AG04450 (cell line): ENCODE measurements at places on chromosomes 7 and 10.

GRCh38 chr10:126336801-126337200 is 51.5 kb downstream of the ADAM12 start:
- DNase-seq = no peak

DNA sequence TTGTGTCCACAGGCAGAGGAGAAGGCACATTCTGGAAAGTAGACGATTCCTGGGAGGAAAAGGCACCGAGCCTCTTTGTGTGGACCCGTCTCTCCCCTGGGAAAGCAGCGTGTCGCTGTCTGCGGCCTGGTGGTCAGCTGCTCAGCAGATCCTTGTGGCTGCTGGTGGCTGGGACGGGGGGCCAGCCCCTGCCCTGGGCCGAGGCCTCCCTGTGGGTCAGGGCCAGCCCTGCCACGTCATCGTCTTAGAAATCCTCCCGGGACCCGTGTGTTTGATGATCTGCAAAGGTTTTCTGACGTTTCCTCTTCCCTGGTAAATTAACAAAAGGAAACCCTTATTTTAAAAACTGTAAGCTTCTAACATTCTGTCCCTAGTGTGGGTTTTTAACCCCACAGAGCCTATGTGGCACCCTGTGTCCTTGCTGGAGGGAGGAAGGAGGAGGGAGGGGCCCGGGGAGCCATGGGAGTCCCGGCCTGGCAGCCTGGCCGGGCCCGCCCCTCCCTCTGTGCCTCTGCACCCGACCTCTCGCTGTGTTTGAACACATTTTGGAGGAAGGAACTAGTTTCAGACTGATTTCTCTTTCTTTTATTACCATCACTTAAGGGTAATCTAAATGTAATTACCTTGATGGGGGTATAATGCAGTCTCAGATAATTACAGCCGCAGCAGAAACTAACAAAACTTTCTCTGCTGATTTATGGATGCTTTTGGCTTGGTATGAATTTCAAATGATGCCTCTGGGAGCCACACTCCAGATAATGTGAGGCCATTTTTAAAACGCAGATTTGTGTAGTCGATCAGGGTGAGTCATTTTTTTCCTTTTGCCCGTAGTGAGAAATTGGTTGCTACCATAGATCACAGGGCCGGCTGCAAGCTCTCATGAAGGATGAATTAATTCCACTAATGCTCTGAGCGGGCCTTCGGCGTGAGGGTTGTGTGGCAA is 85.5 kb downstream of the NKX6-2 start:
- no peak for DNase-seq

DNA sequence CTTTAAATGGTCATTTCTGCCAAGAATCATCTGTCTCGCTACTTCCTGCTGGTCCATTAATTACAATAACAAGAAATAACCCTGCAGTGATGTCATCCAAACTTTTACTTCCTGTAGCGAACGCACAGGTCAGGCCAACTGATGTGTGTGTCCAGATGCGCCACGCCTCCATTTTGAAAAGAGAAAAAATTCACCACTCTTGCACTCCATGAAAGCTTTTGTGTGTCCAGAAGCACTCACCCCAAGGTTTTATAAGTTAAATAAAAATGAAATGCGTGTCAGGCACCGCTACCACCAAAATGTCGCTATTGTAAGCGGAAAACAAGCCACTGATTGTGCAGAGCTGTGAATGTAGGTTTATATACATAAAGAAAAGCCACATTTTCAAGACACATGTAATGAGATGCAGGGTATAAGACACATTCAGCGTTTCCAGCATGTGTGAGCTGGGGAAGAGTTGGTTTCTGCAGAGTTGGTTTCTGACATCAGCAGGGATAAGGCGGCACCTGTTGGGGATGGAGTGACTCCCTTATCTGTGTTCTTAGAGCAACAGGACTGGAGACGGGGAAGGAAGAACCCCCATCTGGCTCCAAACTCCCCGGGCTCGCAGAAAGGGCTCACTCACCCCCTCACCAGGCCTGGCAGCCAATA is 83.3 kb downstream of the CTBP2 start:
- no peak for DNase-seq

DNA sequence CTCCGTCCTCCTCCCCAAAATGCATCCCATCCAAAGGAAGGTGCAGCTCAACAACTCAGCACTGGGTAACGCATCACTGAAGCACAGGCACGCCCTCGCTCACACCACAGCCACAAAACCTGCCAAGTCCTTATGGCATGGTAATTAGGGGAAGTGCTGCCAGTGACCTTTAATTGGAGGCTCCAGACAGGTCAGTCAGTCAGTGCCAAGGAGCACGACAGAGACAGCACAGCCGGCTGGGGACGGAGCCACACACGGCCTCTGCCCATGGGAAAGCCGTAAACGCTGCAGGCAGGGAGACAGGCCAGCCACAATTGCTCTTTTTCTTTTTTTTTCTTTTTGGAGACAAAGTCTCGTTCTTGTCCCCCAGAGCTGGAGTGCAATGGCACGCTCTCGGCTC is 146.5 kb downstream of the MAD1L1 start:
- no peak for DNase-seq

- DNase-seq = no peak
Measured at GRCh38 chr10:96235326-96236089, 35.9 kb downstream of the BLNK start.

DNA sequence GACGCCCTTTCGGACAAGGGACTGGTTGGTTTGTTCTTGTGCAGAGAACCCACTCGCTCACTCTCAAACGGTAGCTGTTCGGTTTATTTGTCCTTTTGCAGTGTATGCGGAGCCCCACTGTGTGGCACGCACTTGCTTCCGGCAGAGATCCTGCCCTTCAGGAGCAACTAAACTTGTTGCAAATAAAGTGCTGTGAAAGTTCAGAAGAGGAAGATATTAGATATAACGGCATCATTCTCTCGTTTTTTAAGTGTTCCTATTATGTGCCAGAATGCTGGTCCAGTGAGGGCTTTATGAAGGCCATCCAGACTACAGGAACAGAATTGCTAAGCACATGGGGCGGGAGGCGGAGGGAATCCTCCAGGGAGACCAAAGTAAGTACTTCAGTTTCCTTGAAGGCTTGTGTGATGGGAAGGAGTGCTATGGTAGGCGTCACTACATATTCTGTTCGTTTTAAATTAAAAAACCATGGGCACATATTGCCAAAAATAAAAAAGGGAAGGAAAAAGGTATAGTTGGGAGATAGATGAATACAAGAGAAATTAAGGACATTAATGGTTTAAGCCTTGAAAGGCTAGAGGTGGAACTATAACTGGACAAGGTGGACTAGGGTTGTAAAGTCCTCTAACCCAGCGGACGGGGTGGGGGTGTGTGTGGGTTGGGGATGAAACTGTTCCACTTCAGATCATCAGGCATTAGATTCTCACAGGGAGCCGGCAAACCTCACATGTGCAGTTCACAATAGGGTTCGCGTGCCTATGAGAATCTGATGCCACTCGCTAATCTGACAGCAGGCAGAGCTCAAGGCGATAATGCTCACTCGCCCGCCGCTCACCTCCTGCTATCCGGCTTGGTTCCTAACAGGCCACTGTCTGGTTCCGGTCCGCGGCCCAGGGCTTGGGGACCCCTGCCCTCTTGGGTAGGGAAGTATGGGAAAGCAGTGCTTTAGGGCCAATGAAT is 704 bp upstream of the ERLIN1 start:
- DNase-seq = no peak

DNA sequence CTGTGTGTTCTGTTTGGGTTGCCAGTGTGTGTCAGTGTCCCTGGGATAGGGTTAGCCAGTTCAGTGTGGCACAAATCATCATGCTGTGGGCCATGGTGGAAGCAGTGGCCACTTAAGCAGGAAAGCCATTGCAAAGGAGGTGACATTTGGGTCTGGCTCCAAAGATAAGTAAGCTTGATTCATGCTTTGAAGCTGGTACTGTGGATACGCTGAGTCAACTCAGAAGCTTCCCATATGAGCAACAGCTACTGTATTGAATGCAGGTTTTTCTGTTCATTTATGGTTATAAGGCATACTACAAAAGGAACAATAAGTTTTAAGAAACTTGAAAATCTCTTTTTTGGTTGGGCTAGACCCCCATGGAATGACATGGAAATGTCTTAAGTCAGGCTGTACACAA is 143.1 kb downstream of the BMPER start:
- no peak for DNase-seq

DNA sequence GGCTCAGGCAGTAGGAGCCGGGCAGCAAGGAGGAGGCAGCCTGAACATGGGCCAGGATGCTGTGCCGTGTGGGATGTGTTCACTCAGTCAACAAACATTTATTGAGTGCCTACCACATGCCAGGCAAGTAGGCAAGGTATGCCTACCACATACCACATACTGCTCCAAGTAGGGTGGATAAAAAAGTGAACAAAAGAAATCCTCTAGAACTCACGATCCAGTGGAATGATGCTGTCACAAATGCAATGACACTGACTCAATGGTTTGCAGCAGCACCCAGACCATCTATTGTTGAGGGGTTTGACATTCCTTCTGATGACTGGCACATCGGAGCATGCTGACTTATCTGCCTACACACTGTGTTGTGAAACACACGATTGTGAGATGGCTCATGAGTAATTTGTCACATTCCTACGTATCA is 413.5 kb downstream of the NRG3 start:
- no peak for DNase-seq

DNA sequence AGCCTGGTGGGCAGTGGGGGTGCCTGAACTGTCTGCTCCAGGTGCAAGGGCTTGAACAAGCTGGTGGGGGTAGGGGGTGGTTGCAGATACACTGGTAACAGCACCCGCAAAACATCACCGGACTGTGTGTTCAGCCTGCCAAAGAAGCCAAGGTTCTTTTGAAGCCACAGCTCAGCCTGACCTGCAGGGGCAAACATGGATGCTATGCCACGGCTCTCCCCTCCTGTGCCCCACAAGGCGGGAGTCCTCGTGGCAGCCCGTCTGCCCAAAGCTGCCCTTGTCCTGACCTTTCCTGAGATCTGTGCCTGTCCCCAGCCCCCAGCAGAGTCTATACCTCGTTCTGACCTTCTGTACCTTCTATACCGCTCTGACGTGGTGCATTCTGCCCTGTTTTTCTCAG is 285.7 kb downstream of the GLRX3 start:
- no peak for DNase-seq

GRCh38 chr10:14253711-14254110 is 77.0 kb downstream of the FRMD4A start:
- DNase-seq = no peak

DNA sequence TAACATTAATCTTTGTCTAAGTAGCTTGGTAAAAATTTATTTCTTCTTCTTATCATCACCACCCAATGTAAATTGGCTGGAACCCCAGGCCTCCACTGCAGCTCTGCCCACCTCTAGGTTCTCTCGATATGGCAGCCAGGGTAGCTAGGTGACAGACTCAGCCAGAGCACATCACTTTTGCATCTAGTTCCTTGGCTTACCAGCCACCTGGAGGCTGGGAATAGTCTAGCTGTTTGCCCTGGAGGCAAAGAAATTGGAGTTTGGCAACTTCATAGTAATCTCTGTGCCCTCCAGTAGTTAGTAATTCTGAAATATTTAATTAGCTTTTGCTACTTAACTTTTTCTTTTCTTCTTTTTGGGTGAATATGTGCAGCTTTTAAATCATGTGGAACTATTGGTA is 9.4 kb downstream of the IFRD1 start:
- DNase-seq = no peak

- DNase-seq = no peak
Measured at GRCh38 chr7:149330914-149331567, 69.0 kb downstream of the ZNF783 start.

DNA sequence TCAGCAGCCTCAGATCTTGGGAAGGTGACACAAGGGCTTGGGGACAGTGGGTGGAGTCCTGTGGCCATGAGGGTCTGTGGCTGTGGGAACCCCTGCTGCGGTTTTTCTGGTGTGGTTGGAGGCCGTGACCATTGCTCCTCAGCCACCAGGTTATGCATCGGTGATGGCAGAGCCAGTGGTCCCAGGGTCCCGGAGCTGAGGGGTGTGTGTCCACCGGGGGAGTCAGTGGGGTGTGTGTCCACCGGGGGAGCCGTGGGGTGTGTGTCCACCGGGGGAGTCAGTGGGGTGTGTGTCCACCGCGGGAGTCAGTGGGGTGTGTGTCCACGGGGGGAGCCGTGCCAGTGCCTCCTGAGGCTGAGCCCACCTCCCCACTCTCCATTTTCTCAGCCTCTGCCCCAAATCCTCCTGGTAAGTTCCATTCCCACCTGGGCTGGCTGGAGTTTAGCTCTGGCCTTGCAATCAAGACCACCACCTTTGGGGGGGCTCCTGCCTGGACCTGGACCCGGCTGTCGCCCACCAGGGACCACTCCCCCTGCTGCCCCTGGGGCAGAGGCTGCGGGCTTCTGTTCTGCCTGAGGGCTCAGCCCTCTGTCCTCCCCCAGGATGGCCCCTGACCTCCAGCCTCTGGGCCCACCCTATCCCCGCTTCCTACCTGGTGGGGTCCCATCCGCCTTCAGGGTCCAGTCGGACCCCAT is 143.5 kb downstream of the ELFN1 start:
- DNase-seq = no peak

DNA sequence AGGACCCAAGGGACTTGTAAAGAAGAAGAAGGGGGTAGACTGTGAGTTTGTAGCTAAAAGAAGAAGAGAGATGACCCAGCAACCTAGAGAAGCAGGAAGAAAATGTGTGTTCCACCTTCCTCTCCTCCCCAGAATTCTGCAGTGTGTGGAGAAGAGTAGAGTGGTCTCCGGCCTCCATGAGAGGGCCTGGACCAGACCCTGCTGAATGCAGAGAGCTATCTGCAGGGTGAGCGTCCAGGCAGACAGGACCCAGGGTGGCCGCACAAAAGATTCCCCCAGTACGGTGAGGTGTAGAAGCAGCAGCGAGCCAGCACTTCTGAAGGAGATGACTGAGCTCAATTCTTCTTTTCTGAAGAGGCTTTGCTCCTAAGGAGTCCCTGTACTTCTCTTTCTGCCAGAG is 239.7 kb upstream of the ANKRD30A start:
- no peak for DNase-seq

DNA sequence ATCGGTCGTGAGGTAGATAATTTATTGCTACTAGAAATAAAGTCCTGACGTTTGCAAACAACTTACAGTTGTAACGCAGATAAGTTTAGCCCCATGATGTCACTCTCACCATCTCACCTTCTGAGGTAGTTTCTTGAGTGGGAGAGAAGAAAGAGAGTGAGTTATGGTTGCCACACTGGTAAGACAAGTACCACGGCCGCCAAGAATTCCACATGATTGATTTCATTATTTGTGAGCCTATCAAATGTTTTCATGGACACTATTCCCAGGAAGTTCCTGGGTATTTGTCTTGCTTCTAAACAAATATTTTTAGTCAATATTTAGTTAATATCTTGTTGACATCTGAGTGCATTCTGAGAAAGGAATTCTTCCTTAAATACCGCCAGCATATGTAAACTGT is 339.4 kb upstream of the KIAA1217 start:
- DNase-seq = no peak
